Stimulated activated CD8-positive, alpha-beta memory T cell treated with anti-CD3 and anti-CD28 coated beads, Interleukin-7, amount 100 ng/mL, for 24 hours (primary cell): ENCODE measurements at places on chromosomes 6 and 20.

DNA sequence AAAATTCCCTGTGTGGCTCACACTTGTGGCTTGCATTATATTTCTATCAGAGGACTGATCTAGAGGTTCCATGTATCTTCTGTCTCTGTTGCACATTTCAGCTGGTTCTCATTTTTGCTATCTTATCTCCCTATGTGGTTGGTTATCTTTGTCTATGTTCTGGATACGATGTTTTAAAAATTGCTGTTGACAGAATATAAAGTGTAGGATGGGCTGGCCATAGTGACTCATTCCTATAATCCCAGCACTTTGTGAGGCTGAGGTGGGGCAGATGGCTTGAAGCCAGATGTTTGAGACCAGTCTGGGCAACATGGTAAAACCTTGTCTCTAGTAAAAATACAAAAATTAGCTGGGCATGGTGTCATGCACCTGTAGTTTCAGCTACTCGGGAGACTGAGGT, 9.9 kb upstream of the ULBP3 start:
- DNase-seq = no peak

- DNase-seq = no peak
These were observed 41.8 kb downstream of the SESN1 start for GRCh38 chr6:109052852-109053251.

- DNase-seq = no peak
These were observed 235.1 kb downstream of the FNDC1 start for GRCh38 chr6:159404296-159404695.

GRCh38 chr6:68677058-68677457, 42.0 kb downstream of the ADGRB3 start:
- no peak for DNase-seq

- no peak for DNase-seq
These were observed 78.1 kb upstream of the FLRT3 start for GRCh38 chr20:14415467-14415866.

- DNase-seq = no peak
These were observed 698.0 kb upstream of the POU3F2 start for GRCh38 chr6:98136333-98136732.

DNA sequence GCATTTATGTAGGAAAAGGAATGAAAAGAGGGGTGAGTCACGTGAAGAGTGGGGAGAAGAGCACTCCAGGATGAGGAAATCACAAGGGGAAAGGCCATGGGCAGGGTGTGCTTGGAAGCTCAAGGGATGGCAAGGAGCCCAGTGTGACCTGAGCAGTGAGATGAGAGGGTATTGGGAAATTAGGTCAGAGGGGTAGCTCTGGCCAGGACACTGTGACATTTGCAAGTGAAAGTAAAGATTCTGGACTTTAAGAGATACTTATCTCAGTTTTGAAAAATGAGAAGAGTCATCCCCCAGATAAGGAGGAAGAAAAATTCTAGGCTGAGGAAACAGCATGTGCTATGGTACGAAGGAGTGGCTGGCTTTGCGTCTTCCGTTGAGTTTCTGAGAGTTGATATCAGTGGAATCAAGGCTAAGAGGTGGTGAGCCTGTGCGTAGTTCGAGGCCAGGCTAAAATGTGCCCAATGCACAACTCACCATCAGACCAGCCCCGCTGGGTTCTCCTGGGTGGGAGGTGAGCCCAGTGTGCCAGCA, 79.9 kb downstream of the GCLC start:
- DNase-seq = no peak

DNA sequence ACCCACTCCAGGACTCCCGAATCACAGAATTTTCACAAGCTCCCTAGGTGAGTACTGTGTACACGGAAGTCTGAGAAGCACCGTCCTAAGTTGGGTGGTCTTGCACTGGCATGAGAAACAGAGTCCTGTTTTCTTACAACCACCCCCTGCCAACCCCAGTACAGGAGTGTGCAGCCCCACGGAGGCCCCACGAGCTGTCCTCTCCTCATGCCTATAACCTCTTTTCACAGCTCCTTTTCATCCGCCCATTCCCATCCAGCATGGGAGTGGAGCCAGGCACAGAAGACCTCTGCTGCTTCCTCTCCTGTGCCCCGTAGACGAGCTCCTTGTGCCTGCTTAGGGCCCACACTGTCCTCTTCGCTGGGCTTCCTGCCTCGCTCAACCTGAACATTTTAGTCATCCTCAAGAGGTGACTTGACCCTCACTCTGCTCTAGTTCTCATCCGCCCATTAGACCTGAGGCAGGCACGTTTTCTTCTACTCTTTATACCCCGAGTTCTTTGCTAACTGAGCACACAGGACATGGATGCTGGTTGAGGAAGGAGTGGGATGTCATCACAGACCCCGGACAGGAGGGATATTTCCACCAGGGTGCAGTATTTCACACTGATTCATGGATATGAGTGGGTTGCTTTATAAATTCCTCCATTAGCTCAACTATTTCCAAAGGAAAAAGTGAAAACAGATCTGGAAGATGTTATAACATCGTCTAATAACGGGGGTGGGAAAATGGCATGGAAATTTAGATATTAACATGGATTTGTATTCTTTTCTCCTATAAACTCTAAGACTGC, 160.5 kb downstream of the TTLL2 start:
- no peak for DNase-seq

GRCh38 chr20:33007376-33008335, at the start of gene BPIFB2:
Gene BPIFB2, plus strand, starts transcription at chr20:33007704. Its CDS starts 871 bp downstream, at chr20:33008575.
- no peak for DNase-seq

DNA sequence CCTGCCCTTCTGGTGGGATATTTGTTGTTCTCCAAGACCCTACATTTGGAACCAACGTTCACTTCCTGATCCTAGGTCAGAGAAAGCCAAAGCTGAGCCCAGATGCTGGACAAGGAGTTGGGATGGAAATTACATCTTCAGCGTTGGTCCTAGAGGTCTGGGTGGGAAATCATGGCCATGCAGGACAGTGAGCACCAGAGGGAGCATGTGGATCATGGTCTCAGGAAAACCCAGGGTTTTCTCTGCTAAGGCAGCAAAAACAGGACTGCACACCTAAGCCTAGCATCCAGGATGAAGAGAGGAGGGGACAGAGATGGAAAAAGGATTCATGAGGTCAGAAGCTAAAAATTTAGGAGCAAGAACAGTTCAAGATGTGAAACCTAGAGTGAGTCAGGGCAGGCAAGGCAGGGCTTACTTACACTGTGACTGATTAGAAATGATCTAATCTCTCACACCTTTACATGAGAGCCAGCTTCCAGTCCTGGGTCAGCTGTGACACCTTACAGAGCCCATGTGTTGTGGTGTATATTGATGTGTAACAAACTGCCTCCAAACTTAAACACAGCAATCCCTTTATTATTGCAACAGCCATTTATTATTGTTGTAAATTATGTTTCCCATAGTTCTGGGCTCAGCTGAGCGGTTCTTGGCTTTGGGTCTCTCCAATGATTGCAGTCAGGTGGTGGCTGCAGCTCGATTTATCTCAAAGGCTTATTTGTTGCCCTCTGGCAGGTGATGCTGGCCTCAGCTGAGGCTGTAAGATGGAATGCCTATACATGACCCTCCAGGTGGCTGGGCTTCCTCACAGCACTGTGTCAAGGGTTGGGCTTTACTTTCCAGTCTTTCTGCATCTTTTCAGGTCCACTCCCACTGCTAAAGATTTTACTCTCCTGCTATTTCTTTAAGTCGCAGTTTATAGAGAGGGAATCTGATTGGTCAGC, 6.5 kb downstream of the C20orf202 start:
- DNase-seq = no peak

DNA sequence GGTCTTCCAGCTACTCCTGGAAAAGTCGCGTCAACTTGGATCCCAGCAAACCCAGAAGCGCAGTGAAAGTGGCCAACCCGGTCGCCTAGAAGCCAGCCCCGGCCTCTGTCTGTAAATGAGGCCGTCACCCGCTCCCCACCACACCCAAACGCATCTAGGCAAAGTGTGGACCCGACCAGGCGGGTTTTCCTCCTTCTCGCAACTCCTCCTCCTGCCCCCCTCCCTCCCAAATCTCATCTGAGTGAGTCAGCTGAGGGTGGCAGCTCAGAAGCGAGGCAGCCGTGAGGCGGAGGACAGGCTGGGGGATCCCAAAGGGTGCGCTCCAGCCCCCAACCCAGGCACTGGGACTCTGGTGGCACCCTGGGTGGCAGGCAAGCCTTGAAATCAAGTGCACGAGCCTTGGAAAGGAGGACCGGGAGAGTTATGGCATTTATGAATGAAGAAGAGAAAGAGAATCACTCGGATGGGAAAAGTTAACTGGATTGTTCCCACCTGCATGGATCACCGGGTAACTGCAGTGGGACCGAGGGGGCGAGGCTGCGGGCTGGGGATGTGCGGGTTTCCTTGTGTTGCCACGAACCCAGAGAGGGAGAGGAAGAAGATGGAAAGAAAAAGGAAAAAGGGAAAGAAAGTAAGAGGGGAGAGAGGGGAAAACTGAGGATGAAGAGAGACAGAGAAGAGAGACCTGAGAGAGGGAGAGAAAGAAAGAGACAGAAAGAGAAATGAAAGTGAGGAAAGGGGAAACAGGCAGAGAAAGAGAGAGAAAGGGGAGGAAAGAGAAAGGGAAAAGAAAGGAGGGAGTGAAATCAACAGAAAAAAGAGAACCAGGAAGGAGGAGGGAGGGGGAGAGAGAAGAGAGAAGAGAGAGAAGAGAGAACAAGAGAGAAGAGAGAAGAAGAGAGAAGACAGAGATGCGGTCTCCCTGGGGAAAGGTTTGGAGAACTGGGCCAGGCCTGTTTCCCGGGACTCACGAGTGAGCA, at the start of gene APCDD1L:
TSS of gene APCDD1L (minus strand) at position 167 of the 980 bp plus-strand sequence. CDS start 692 bp downstream, outside the sequence.
- DNase-seq = no peak

DNA sequence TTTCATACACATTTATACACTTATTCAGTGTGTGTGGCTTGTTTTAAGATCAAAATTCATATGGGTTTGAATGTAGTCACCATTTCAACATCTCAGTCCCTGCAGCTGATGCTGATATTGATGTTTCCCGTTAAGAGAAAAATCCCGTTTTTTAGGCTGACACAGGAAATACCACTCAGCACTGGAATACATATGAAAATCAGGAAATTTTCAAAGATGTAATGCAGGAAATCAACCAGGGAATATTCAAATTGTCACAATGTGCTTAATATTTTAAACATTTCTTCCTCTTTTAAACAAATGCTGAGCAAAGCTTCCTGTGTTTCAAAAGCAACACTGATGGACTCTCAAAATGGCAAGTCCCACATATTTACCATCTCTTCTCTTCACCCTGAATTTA, 94.5 kb upstream of the MARCKS start:
- DNase-seq = no peak

DNA sequence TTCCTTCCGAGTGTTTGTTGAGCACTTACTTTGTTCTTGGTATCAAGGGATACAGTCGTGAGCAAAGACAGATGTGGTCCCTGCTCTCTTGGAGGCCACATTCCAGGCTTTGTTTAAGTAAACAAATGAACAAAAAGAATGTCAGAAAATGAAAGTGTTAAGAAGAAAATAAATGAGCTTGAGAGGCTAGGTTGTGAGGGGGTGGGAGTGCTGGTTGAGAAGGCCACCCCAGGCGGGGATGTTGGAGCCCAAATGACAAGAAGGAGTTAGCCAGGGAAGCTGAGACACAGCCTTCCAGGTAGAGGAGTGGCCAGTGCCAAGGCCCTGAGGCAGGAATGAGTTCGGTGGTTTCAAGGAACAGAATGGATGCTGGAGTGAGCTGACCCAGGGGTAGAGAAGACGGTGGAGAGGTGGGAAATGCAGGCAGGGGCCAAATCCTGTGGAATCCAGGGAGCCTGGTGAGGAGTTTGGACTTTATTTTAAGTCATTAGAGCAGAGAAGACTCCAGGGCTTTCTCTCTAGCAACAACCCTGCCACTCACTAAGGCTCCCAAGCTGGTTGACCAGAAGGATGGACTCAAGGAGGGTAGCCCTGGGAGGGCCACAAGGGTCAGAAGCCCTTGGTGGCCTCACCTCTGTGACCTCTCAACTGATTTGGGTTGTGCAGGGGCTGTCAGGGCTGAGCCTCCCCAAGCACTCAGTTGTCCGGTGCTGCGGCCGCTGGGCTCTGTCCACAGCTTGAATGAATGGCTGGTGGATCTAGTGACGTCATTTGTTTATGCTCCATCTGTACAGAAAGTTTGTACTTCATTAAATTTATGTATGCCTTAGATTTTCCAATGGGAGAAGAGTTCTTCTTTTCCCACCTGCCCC, 66.0 kb upstream of the STX16 start:
- DNase-seq = no peak

DNA sequence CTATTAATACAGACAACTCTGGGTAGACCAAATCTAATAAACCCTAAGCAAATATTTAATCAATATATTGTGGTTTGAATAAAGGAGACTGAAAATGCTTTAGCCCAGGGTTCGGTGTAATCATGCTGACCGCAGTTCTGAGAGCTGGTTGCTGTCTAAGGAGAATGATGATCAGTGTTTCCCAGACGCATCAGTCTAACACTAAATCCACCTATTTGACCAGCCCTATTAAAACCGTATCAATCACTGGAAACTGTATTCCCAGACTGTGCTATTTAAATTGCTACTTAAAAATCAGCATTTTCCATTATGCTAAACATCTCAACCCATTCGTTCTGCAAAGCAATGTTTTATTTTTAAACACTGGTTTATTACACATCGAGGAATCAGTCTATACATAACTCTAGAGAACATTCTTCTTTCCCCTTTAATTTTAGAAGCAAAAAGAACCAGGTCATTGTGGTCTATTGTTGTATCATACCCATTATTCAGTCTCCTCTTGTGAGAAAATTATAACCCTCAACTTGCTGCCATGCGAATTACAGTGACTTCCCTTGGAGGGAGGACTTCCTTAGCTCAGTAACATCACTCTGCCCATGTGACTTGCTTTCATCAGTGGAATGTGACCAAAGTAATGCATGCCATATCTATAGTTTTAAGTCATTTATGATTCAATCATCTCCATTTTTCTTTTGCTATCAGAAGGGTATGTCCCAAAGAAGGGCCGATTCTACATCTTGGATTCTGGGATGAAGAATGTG, 515.2 kb upstream of the JAG1 start:
- no peak for DNase-seq

DNA sequence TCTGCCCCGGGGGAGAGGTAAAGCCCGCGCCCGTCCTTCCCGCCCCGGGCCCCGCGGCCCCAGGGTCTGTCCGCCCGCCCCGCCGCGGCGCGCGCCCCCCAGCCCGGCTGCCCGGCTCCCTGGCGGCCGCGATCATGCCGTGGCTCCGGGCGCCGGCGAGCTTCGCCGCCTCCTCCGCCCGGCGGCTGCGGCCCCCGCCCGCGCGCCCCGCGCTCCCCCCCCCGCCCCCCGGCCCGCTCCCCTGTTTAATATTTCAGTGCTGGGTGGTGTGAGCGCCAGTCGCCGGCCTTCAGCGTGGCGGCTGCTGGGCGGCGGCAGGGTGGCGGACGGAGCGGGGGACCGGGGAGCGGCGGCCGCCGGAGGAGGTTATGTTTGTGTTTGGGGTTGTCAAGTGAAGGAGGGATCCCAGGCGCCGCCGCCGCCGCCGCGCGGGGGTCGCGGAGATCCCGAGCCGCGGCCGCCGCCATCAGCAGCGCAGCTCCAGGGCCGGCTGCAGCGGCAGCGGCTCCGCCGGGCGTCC, at the start of gene HIVEP1:
TSS of gene HIVEP1 (plus strand) at position 275 of the 520 bp plus-strand sequence. CDS start 3,317 bp downstream, outside the sequence.
- DNase-seq = no peak

GRCh38 chr6:152721956-152722355, 24.3 kb downstream of the MYCT1 start:
- no peak for DNase-seq

GRCh38 chr6:39189915-39190544, 39.2 kb downstream of the KCNK5 start:
- no peak for DNase-seq

GRCh38 chr20:9145142-9145541, 76.3 kb downstream of the PLCB4 start:
- no peak for DNase-seq
